ENCODE measurements at places on chromosomes 12 and 14. TPM values are rescaled to one million over a fixed set of nuclear protein-coding genes. Genes with fewer than 3 reads are reported as not detected.

FSCB gene
- not detected for total RNA-seq

SERPINA12 gene
- total RNA-seq = not detected

CMTM5 gene
- not detected for total RNA-seq

RGS6 gene
- not detected for total RNA-seq

EFS gene
- total RNA-seq = not detected

PMCH gene
- total RNA-seq = not detected

P2RX7 gene
- total RNA-seq = 0.23 TPM

DNA sequence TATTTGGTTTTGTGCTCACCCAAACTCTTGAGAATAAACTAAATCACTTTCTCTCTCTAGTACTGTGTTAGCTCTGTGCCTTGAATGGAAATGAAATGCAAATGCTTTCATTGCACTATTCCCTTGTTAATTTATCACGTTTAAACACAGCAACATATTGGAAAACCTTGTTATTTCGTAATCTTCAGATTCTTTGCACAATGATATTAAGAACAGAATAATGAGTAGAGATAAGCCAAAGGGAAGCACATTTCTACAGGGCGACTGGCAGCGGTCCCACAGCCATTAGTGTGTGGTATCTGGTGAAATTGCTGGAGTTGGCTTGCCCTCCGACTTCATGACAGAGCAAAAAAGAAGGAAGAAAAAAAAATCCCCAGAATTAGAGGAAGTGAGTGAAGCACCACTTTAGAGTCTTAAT lies 166.1 kb upstream of the E2F7 start:
- H3K36me3 ChIP-seq = no peaks in the 10 kb centered on the region
- H3K27ac ChIP-seq = no peak overlapping the region
- no peak overlapping the region for H3K4me3 ChIP-seq
- no peak for DNase-seq
- H3K27me3 ChIP-seq = no peaks in the 10 kb centered on the region

GRCh38 chr12:108462686-108463085 lies 52.4 kb upstream of the FICD start:
- H3K27me3 ChIP-seq = peaks cover 2% of the 10 kb centered on the region

DNA sequence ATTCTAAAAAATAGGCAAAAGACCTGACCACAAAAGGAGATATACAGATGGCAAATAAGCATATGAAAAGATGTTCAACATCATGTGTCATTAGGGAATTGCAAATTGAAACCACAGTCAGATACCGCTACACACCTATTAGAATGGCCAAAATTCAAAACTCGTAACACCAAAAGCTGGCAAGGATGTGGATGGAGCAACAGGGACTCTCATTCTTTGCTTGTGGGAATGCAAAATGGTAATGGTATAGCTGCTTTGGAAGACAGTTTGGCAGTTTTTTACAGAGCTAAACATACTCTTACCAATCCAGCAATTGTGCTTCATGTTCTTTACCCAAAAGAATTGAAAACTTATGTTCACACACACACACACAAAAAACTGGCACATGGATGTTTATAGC lies 8.2 kb upstream of the HMGA2 start:
- peaks cover 10% of the 10 kb centered on the region for H3K4me1 ChIP-seq
- no peak overlapping the region for H3K4me3 ChIP-seq
- DNase-seq = no peak
- H3K27ac ChIP-seq = no peak overlapping the region

GRCh38 chr12:39237004-39237403 lies 205.9 kb downstream of the KIF21A start:
- H3K27ac ChIP-seq = no peak overlapping the region
- H3K36me3 ChIP-seq = no peaks in the 10 kb centered on the region
- DNase-seq = peak; percentile 76
- H3K4me1 ChIP-seq = no peaks in the 10 kb centered on the region
- no peak overlapping the region for H3K4me3 ChIP-seq
- no peaks in the 10 kb centered on the region for H3K27me3 ChIP-seq

- H3K27me3 ChIP-seq = no peaks in the 10 kb centered on the region
- no peak overlapping the region for H3K27ac ChIP-seq
- DNase-seq = no peak
- H3K36me3 ChIP-seq = no peaks in the 10 kb centered on the region
- no peaks in the 10 kb centered on the region for H3K4me1 ChIP-seq
- H3K4me3 ChIP-seq = no peak overlapping the region
Observed at GRCh38 chr12:116325336-116325664, 47.8 kb upstream of the MED13L start.

- H3K4me3 ChIP-seq = peak overlapping the region; percentile 90
- H3K36me3 ChIP-seq = peaks cover 6% of the 10 kb centered on the region
- peak overlapping the region; percentile 94 for H3K27ac ChIP-seq
- peaks cover 7% of the 10 kb centered on the region for H3K4me1 ChIP-seq
- H3K27me3 ChIP-seq = no peaks in the 10 kb centered on the region
Observed at GRCh38 chr12:132827763-132828703, 636 bp downstream of the GOLGA3 start.

DNA sequence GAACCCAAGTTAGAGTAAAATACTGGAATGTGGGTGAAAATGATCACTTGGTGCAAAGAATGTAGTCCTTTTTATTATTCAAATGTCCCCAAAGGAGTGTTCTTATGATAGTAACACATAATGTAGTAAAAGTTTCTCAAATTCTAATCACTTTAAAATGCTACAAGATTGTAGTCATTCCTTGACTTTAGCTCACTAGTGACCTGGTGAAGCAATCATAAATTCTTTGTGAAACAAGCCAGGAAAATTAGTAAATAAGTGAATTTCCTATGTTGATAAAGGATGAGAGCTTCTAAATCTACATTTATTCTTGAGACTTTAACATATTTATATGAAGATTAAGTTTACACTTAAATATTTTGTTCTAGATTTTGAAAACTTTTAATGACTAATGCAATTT lies 30.7 kb upstream of the SLC17A8 start:
- DNase-seq = no peak
- no peak overlapping the region for H3K4me3 ChIP-seq
- H3K4me1 ChIP-seq = no peaks in the 10 kb centered on the region
- no peaks in the 10 kb centered on the region for H3K27me3 ChIP-seq

GRCh38 chr12:113591480-113591974 lies 119.9 kb upstream of the LHX5 start:
- H3K36me3 ChIP-seq = no peaks in the 10 kb centered on the region
- peak overlapping the region; percentile 24 for H3K4me3 ChIP-seq
- no peak for DNase-seq
- no peak overlapping the region for H3K27ac ChIP-seq
- H3K27me3 ChIP-seq = peaks cover 6% of the 10 kb centered on the region

DNA sequence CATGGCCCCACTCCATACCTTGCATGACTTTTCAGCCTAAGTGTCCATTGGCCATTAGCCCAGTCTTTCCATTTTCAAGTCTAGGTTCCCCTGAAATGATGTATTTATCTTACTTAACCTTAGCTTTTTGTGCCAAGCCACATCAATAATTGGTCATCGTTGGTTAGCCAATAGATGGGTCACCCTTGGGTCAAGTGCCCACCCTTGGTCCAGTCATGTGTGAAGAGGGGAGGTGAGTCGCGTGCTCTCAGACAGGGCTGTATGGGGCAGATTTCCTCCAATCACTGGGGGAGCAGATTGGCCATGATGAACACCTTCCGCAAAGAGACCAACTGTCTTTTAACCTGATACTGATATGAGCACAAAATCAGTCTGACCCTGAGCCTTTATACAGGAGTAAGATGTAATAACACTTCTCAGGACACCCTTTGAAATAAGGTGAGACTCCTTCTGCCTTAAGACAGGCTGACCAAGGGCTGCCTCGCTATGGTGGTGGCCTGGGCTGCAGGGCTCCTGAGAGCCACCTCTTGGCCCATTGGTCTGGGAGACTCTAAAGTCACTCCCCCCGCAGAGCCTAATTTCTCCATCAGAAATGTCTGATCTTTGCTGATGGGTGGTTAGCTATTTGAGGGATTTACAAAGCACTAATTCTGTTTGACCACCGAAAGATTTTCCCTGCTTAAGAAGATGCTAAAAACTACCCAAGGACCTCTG lies 143.2 kb downstream of the ZFP36L1 start:
- H3K4me1 ChIP-seq = no peaks in the 10 kb centered on the region
- H3K27ac ChIP-seq = no peak overlapping the region
- H3K36me3 ChIP-seq = no peaks in the 10 kb centered on the region
- DNase-seq = no peak

- no peaks in the 10 kb centered on the region for H3K27me3 ChIP-seq
- no peak overlapping the region for H3K27ac ChIP-seq
- H3K36me3 ChIP-seq = no peaks in the 10 kb centered on the region
- H3K4me1 ChIP-seq = no peaks in the 10 kb centered on the region
Observed at GRCh38 chr14:33847066-33847465, 103.8 kb downstream of the EGLN3 start.

- DNase-seq = no peak
- H3K27me3 ChIP-seq = no peaks in the 10 kb centered on the region
- no peaks in the 10 kb centered on the region for H3K36me3 ChIP-seq
Observed at GRCh38 chr12:97757481-97758193, 295.0 kb downstream of the RMST start.

DNA sequence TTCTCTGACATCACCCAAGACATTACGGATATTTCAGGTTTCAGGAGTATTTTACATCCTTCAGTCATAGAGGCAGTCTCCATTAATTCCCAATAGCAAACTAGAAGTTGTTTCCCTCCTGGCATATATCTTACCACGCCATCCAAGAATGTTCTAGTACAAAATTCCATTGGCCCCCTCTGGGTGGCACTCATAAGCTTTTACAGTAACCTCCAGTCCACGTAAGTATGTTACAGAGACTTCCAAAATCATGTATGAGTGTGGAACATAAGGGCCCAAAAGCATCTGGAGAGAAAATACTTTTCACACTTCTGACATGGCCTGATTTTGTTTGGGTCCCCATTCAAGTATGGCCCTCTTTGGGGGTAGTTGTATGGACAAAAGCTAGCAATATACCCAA lies 58.1 kb upstream of the DHRS4 start:
- no peaks in the 10 kb centered on the region for H3K36me3 ChIP-seq
- no peak overlapping the region for H3K27ac ChIP-seq
- H3K4me3 ChIP-seq = no peak overlapping the region
- H3K4me1 ChIP-seq = no peaks in the 10 kb centered on the region

DNA sequence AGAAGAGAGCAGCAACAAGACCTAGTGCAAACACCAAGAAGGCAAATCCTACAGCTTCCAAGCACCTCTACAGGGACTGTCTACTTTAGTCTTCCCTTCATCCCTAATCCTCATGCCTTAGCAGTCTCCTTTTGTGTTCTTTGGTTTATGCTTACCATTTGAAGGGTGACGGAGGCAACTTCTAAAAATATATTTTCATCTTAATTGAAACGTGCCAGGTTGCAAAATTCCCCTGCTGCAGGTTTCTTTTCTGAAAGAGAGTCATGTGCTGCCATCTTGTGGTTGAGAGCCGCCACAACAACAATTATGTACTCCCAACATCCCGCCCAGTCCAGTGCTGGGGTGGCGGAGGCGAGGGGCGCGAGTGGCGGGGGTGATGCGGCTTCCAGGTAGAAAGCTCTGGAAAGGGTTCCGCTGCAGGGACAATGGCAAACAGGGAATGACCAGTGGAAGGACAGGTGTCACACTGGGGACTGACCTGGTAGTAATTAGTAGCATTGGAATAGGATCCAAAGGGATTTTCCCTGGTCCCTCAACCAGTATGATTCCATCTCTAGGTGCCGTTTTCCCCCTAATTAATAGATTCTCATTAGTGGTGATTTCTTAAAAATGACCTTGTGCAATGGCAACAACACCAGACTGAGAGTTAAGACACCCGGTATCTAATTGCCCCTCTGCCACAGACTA lies 80.3 kb upstream of the GNG2 start:
- H3K27ac ChIP-seq = no peak overlapping the region
- peak; percentile 15 for DNase-seq
- H3K4me1 ChIP-seq = no peaks in the 10 kb centered on the region

DNA sequence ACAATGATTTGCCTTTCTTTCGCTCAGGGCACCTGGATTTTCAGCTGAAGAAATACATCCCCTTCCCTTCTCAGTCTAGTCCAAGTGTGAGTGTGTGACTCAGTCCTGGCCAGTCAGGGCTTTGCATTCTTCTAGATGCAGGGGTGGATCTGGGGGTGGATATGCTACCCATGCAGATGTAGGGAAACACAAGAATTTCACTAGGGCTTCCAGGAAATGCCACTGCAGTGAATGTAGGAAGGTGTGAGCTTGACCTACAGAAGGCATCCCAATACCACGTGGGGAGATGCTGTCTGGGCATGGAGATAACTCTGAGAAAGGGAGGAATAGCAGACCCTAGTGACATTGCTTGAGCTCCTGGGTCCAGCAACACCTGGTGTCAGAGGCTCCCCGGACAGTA lies 404.2 kb downstream of the GLT1D1 start:
- H3K27me3 ChIP-seq = no peaks in the 10 kb centered on the region
- no peaks in the 10 kb centered on the region for H3K4me1 ChIP-seq
- no peak overlapping the region for H3K27ac ChIP-seq
- no peak for DNase-seq
- H3K36me3 ChIP-seq = no peaks in the 10 kb centered on the region

GRCh38 chr12:100127766-100128511 lies 14.7 kb downstream of the BLTP3B start:
- no peak for DNase-seq
- no peak overlapping the region for H3K27ac ChIP-seq
- H3K36me3 ChIP-seq = no peaks in the 10 kb centered on the region
- H3K27me3 ChIP-seq = no peaks in the 10 kb centered on the region
- no peak overlapping the region for H3K4me3 ChIP-seq

GRCh38 chr12:13252616-13253015 lies 56.1 kb downstream of the EMP1 start:
- no peaks in the 10 kb centered on the region for H3K27me3 ChIP-seq
- no peaks in the 10 kb centered on the region for H3K36me3 ChIP-seq
- H3K4me3 ChIP-seq = no peak overlapping the region
- no peak for DNase-seq
- H3K27ac ChIP-seq = no peak overlapping the region

DNA sequence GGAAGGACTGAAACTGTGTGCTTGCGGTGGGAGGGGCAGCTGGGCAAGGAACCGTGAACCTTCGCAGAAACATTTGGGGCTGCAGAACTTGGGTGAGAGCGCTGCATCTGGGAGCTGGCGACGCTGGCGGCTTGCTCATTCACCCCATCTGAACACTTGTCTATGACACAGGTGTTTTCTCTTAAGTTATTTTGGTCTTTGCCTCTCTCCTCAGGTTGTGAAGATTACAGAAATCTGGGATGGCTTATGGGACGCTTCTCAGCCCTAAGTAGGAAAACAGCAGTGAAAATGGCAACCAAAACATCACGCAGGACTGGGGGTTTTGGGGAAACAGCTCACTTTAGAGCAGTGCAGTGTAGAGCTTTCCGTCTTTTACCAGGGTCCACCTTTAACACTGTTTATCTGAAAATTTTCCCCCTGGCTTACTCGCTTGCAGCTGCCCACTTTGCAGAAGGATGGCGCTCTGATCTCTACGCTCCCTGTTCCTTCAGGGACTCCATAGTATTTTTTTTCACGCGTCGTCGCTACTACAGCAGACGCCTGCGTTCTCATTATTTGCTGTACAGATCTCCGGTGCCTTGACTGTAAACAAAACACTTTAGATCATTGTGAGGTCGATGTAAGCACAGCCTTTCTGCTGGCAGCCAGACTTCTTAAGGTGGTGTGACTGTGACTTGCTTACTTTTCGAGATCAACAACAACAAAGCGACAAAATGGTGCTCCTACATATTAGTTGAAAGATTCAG lies 2.7 kb upstream of the CDKN1B start:
- H3K27ac ChIP-seq = peak overlapping the region; percentile 99
- no peaks in the 10 kb centered on the region for H3K36me3 ChIP-seq
- no peaks in the 10 kb centered on the region for H3K27me3 ChIP-seq
- DNase-seq = no peak
- peak overlapping the region; percentile 72 for H3K4me3 ChIP-seq

Data from Panc1 (cell line).